Activated CD4-positive, alpha-beta T cell treated with anti-CD3 and anti-CD28 coated beads for 24 hours (primary cell): ENCODE measurements at places on chromosomes 2 and 18.

DNA sequence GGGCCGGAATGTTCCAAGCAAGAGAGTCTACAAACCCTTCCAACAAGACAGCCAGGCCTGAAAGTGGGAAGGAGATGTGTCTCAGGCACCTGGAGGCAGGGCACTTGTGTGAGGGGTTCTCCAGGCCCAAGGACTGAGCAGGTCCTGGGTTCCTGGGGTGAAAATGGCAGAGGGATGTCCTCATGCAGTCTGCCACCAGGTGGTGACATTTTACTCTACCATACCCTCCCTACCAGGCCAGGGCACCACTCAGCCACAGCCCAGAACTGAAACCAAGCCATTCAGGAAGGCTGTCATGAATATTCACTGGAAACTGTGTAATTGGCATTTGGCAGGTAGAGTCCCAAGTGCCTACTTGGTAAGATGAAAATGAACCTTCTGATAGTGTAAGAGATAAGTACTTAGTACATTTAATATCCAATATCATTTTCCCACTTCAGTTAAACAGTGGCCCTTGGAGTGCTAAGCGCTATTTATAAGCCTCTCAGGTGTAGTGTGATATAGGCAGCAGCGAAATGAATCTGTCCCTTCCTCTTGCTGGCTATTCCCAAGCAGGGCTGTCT is 185.1 kb downstream of the MYO5B start:
- DNase-seq = peak; percentile 9

- DNase-seq = no peak
These were observed 559.3 kb upstream of the ID2 start for GRCh38 chr2:8122520-8122919.

DNA sequence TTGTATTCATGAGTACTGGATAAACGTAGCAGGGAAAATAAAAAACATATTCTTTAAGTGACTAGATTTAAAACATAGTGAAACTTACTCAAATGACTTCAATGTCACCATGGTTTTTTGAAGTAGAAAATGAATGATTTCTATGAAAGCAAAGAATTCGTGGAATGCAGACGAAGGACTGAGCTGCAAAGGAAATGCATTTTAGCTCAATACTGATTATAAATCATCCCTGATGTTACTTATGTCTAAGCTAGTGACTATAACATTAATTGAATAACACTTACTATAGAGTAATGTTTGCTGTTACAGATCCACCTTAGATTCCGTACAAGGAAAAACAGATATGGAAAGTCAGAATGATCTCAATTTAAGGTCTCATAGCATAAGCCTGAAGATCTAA is 1257.7 kb upstream of the CDH2 start:
- no peak for DNase-seq

DNA sequence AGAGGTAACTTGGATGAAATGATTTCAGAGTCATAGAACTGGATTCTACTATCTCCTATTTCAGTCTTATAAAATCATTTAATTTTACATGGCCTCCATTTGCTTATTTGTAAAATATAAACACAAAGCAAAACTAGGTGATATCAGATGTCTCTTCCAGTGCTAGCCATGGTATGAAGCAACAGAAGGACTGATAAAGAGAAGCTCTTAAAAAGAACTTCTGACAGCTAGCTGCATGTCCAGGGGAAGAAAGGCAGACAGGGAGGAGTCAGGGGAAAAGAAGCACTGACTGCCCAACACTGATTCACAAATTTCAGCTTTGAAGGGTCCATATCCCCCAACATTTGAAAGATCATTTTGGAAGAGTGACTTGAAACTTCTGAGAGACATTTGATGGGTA is 6.4 kb downstream of the SLC8A1 start:
- DNase-seq = no peak

- DNase-seq = no peak
These were observed 820 bp downstream of the TMBIM1 start for GRCh38 chr2:218291318-218292047.

DNA sequence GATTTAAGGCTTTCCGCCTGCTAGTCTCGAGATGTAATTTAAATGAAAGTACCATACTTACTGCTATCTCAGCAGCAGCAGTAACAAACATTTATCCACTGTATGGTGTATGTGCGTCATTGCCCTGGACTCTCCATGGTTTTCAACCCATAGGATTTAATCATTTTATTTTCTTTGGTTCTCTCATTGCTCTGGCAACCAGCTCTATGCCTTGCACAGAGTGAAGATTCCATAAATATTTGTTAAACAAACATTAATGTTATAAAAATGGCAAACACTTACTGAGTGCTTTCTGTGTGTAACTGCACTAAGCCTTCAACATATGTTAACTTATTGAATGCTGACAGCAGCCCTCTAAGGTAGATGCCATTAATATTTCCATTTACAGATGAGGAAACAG is 1.3 kb upstream of the LMAN1 start:
- DNase-seq = no peak
